ENCODE measurements at places on chromosomes 2 and 18.

- no peak for DNase-seq
Observed at GRCh38 chr2:52970642-52971041, 797.0 kb upstream of the CHAC2 start.

- DNase-seq: no peak
Observed at GRCh38 chr18:78875778-78876650, 103.6 kb upstream of the SALL3 start.

GRCh38 chr2:80370375-80371009 is 65.9 kb upstream of the LRRTM1 start:
- no peak for DNase-seq

DNA sequence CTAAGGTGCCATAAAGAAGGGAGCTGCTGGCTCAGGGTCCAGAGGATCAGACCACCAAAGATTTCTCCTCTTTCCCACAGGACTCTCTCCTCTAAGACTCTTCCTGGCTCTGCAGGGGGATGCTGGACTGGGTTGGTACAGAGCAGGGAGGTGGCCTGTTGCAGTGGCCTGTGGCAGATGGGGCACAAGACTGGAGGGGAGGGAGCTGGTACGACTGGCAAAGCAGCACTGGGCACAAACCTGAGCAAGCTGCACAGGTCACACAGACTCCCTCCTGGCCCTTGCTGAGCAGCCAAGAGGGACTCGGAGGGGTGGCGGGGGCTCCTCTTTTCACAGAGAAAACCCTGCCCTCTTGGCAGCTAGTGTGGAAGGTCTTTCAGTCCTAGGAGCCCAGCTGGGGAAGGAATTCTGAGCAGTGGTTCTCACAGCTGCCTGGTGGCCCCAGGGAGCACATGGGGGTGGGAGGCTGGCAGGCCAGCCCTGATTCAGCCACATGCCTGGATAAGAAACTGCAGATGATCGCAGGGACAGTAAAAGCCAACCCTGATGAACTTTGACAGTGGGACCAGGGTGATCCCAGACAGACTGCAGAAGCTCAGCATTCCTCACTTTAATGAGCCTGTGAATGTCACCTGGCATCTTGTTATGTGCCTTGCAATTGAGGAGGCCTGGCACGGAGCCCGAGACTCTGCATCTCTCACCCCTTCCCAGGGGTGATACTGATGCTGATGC is 32.5 kb upstream of the ACAA2 start:
- no peak for DNase-seq

DNA sequence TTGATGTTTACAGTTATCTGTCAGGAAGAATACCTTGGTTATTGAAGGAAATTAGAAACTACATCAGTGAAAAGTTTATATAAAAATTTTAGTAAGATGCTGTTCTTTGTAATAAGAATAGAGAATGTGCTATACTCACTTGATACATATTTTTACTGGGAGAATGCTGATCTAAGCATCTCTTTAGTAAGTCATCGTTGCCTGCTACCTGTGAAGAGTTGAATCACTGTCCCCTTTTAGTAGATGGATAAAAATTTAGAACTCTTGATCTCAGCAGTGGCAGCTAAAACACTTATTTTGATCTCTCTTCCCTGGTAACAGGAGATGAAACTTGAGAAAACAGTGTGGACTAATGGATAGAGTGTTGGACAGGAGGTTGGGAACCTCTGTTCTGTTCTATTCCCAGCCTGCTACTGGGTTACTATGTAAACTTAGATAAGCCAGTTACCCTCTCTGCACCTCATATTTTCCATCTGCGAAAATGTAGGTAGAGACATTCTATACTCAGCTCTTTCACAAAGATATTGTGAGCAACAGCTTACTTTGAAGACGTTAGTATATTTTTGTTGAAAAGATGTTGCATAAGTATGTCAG is 100.3 kb downstream of the FEZ2 start:
- DNase-seq: no peak

GRCh38 chr2:102437122-102437521 is 14.2 kb downstream of the IL18RAP start:
- DNase-seq: no peak

- no peak for DNase-seq
Observed at GRCh38 chr18:79848579-79849327, 51.0 kb downstream of the KCNG2 start.

DNA sequence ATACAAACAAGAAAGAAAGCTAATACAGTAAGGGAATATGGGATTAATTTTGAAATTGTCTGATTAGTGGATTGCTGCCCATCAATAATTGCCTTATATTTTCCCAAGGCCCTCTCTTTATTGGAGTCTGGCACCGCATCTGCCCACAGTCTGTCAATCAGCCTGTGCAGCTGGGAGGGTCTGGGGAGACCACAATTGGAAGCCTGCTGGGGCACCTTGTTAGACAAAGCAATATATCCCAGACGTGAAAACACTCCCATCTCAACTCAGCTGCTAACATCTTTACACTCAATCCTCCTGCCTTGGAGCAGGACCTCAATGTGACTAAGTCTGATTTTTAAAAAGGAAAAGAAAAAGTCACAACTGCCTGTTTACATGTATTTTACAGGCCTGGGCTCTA is 258.6 kb downstream of the SRBD1 start:
- no peak for DNase-seq

DNA sequence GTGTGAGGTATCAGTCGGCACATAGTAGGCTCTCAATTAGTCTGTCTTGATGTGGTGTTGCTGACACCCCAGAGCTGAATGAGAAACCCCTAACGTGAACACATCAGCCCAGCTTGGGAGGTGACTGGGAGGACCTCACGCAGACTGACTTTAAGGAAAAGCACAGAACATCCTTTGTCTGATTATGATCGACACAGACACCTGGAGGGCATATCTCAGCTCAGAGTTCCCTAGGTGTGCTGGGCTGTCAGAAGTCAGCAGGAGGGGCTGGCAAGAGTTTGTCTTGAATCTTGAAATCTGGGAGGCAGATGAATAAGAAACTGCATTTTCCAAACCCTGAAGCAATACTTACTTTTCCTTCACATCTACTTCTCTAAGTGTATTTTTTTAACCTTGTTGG is 16.8 kb upstream of the MYCN start:
- DNase-seq: no peak

- no peak for DNase-seq
Observed at GRCh38 chr2:240931319-240931949, 25.3 kb downstream of the CROCC2 start.

DNA sequence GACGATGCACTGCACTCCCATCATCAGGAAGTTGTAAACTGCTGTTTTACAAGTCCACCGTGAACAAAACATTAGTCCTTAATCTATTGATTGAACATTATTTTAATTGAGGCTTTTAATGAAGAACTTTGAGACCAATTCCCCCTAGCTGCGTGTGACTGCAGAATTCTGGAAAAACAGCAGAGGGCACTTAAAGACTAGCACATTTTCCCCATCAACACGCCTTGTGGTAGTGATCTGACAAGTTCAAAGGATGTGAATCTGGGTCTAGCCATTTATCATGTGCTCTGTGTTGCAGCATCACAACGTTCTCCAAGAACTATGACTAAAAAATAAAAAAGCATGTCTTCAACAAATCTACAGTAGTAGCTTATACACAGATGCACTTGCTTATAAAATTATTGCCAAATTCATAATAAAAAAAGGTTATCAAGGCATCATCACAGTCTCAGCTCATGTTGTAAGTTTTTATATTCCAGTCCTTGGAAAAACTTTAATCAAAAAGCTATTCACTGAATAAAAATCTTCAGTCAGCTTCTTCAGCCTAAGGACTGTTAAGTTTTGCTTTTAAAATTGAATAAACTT is 35.8 kb downstream of the SKOR2 start:
- DNase-seq: no peak
